ENCODE measurements at places on chromosomes 7 and 10.
A peak's percentile ranks its signal among the peaks of the same experiment; 100 is the strongest.

DNA sequence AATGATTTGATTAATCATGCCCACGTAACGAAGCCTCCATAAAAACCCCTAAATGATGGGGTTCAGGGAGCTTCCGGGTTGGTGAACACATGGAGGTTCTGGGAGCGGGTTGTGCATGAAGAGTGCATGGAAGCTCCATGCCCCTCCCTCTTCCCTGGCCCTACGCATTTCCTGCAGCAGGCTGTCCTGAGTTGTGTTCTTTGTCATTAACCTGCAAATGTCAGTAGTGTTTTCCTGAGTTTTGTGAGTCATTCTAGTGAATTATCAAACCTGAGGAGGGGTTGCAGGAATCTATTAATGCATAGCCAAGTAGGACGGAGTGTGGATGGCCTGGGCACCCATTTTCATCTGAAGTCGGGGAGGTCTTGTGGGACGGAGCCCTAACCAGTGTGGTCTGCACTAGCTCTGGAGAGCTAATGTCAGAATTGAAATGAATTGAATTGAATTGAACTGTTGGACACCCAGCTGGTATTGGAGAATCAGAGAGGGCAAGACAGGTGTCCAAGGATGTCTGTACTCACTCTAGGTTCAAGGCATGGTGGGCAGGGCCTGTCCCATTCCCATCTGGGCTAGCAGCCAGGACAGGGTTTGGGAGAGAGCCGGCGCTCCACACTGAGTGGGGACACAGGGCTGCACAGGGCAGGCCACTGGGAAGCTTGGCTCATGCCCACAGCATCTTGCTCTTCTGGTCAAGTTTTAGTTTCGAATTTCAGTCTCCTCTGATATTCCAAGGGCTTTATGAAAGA is 22.3 kb upstream of the ARHGAP22 start:
- no peak for DNase-seq

DNA sequence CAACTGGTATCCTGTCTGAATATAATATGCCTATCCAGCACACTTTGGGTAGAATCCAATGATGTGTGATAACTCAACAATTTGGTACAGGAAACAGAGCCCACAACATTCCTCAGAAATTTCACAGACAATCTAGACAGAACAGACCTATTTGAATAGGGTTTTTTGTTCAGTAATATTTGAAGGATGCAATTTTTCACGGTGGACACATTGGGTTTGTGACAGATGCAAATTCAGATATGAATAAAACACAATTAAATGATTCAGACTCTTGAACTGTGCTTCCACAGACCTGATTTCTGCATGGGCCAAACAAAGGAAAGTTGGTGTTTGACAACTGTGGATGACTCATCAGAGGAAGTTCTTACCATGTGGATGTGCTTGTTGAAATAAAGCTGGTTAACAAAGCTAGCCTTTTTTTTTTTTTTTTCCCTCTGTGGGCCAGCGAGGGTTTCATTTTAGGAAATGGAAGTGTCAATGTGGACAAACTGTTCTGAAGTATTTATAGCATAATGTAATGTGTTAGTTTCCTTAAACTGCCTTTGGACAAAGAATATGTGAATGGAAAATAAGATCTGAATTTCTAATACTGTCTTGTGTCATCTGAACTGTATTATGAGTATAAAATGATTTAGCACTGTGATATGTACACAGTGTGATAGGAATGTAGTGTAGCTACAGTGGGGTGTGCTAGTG is 43.2 kb upstream of the FAM133B start:
- peak; percentile 21 for DNase-seq

DNA sequence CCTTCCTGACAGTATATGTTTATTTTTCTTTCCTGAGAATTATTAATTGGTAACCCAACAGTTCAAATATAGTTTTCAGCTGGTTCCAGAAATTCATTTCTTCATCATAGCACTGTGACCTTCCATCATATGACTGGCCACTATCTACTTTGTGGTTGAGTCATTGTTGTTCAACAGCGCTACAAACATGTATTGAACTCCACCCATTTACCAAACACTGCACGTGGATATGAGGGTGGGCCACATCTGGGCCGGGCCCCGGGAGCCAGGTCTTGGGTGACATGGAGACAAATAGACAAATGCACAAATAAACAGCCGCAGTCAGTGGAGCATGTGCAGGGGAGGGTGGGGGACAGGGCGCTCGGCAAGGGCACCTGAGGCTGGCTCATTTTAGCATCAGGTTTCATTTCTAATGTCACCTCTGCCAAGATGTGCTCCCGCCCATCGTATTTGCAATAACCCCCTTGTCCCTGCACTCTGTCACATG is 24.0 kb upstream of the EEPD1 start:
- DNase-seq, result no peak

DNA sequence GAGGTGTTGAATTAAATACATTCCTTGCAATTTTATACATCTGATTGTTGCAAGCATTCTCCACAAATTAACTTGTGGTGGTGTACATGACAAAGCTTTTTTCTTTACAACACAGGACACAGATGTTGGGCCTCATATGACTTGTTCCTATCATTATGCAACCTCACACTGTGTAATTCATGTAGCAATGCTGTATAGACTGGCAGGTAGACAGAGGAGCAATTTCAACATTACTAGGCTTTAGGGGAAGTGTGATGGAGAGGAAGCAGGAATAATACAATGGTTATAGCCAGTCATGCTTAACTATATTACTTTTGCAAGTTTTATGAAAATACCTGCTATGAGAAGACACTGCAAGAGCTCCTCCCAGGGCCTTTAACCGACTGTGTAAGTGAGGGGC is 832.1 kb downstream of the CNTNAP2 start:
- DNase-seq, result no peak

- DNase-seq, result no peak
These were observed 35.9 kb upstream of the PRKCQ start for GRCh38 chr10:6615971-6616370.

- no peak for DNase-seq
These were observed 4.2 kb downstream of the BNIP3 start for GRCh38 chr10:131977323-131978096.

DNA sequence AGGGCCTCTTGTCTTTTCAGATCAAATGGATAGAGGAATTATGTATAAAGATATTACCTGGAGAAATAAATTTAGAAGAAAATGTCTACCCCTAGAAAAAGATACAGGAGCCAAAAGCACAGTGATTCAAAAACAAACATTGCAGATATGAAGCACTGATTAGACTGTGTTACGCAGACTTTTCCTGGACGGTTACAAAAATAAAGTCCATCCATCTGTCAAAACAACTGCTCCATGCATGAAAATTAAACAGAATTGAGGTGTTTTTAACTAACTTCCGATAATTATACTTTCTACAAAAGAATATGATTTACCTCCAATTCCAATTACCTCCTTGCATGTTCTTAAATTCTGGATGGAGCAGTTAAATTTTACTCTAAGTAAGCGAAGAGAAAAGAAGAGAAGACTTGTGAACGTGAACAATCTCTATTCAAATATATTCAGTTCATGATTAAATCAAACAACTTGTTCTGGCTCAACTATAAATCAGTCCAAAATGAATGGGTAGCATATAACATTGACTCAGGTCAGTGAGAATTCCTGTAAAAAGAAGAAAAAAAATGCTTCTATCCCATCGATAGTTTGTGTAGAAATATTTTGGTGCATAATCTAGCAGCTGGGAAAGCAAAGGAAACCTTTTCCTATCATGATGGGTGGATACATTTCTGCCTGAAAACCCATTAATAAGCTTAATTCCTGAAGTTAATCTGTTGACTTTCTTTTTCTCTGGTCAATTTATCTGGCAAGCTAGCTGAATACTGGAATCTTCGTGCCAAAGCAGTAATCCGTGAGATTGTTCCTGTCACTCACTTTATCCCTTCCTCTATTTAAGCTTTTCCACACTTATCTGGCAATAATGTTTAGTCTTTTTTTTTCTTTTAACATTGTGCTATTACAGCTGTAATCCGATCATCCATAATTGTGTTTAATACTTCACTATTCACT is 80.4 kb downstream of the SEMA3A start:
- DNase-seq, result no peak

GRCh38 chr7:8436965-8437364 is 3.6 kb downstream of the NXPH1 start:
- DNase-seq, result peak; percentile 88

- DNase-seq, result peak; percentile 62
These were observed 4.3 kb downstream of the DDC start for GRCh38 chr7:50560865-50561351.

DNA sequence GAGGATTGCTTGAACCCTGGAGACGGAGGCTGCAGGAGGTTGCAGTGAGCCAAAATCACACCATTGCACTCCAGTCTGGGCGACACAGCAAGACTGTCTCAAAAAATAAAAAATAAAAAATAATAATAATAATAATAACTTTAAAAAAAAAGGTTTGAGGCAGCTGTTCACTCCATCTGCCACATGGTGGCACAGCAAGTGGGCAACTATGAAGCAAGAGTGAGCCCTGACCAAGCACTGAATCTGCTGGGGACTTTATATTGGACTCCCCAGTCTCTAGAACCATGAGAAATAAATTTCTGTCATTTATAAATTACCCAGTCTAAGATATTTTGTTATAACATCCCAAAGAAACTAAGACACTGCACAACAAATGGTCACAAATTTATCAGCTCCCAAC is 14.6 kb upstream of the BRI3 start:
- DNase-seq, result no peak

DNA sequence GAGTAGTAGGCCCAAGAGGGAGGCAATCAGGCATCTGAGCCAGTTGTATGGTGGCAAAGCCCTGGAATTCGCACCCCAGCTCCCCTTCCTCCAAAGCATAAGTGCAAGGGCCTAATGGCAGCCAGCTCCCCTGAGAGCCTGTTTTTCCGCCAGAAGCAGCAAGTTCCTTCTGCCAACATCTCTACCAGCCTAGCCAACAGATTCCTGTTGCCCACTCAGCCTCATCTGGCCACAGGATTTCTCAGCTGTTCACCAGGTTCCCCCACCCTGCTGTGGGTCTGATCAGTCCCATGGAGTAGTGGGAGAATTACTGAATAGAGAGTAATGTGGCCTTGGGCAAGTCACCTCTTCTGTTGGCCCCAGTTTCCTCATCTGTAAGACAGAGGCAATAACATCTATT is 186.2 kb upstream of the PDE1C start:
- no peak for DNase-seq

DNA sequence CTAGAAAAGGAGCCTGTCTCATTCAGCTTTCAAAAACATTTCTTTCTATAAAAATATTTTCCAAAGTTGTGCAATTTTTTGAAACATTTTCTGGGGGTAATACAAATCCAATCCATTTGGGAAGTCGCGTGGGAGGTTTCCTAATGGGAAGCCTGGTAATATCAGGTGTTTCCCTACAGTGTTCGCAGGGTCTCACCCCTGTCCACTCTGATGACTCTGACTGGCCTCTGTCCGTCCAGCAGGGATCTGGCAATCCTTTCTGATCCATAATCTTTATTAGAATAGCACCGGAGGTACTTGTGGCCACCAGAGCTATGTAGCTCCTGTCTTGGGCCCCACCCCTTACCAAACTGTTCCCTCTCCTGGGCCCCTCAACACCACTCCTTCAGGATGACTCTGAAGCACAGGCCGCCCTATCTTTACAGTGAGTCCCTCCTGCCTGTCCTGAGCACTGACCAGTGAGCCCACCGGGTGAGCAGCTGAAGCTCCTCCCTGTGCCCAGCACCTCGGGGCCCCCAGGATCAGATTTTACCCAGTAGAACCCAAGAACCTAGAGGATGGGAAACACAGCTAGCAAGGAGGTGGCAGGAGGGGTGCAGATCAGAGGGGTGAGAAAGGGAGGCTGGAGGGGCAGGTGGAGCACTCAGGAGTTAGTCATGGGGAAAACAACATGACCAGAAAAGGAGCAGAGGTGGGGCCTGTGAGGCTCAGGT is 84.8 kb downstream of the PTPRE start:
- DNase-seq, result no peak

DNA sequence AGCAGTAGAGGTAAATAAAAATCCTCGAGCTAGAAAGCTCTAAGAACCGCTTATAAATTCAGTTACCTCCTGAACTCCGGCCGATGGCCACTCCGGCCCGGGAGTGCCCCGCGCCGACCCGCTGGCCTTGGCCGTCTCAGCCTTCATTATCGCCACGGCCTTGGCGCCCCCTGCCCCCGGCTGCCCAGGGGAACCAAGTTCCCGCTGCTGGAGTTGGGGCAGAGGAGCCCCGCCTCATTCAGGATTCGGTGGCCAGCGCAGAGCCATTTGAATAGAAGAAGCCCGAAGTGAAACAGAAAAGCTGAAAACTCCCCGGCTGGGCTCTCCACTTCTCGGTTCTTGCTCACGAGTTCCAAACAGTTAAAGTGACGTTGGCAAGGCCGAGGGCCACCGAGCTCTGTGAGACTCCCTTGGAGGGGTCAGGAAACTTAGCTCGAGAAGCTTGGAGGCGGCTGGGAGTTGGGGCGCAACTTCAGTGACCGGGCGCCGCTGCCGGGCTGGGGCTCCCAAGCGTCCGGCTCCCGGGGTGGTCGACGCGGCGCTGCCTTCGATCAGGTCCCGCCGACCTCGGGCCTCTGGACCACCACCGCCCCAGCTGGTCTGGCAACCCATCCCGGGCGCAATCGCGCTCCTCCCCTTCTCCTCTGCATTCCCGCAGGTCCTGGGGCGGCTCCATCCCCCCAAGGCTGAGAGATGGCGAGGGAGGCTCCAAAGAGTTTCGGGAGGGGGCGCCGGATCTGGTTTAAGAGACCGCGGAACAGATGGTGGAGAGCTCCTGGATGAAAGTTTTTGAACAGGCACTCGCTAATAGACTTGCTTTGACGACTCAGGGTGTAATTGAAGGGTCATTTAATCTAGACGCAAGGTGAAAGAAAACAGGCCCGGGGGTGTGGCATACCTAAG is 5.8 kb upstream of the FEZF1 start:
- peak; percentile 73 for DNase-seq

- DNase-seq, result no peak
These were observed 636.1 kb upstream of the FZD8 start for GRCh38 chr10:36278176-36278575.

GRCh38 chr7:7266257-7266881 is 84.0 kb downstream of the C1GALT1 start:
- DNase-seq, result peak; percentile 63

DNA sequence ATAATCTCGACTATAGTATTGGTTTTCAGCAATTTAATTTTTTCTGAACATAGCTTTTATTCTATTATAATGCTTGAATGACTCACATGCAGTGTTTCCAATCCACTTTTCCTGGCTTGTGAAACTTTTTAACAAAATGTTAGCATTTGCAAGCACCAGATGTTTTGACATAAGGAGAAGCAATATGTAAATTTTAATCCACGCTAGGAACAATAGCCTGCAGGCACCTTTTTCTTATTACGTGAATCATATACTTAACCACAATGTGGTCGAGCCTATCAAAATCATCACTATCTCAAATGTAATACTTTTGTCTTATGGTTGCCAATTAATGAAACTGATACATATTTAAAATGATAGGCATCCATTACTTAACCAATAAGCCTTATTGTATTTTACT is 97.1 kb downstream of the TFEC start:
- no peak for DNase-seq

- DNase-seq, result no peak
These were observed at the start of gene TRIM8 for GRCh38 chr10:102644066-102644645. Gene TRIM8 (plus strand): TSS chr10:102644479. CDS start chr10:102644618, 139 bp downstream.
